Stimulated activated CD4-positive, alpha-beta T cell treated with anti-CD3 and anti-CD28 coated beads, TNF-alpha, amount 100 ng/mL, for 1 hour (primary cell): ENCODE measurements at places on chromosomes 4 and X.

DNA sequence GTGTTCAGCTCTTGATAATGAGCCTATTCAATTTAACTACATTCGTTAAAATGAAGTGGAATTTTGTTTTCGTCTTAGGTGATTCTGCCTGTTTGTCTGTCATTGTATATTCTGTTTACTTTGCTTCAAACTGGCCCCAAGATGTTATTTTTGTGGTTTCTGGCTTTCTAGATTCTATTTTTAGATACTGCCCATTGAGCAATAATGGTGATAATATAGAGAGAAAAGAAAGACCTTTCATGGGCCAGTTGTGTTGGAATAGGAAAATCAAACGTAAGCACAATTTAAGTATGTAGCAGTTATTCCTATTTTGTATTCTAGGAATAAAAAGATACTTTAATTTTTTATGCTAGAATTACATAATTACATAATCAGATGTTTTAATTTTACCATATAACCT, 4.0 kb downstream of the CDKN2AIP start:
- no peak for DNase-seq

DNA sequence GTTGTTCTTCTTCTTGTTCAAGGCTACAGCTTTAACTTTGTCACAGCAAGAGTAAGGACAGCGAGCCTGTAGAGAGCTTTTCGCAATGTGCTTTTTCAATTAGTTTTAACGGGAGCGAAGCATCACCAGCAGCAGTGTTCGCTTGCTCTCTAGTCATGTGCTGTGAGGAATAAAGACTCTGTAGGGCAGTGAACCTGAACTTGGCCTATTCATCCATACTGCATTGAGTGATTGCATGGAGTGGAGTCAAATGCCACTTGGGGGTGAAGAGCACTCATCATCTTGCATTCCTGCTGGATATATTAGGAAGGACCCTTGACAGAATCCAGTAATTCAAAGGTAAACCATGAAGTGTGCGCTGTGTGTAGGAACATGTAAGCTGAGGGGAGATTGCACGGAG, 240.0 kb downstream of the FRMPD4 start:
- no peak for DNase-seq

GRCh38 chr4:52704133-52704532, 45.0 kb upstream of the USP46 start:
- DNase-seq, result no peak

DNA sequence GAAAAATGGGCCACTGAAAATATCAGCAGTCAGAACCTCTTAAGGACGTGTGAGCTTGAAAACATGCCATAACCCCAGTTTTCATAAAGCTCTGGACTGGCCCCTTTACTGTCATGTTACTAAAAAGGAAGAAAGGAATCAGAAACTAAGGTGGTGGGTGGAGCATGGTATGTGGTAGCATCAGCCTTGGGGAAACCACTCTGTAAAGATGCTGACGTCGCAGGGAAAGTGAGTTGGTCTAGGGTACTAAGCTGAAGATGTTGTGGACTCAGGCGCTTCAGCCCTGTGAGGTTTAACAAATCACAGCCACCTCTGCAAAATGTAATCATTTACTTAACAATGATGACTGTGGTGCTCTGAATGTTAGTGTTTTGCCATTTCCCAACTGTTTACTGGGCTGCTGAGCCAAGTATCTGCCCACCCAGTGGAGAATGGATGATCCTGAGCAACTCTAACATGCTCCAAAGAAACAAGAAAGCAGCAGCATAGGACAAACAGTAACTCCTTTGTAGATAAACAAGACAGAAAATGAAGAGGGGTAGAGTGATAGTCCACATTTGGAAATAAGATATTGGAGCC, 33.4 kb downstream of the C4orf54 start:
- no peak for DNase-seq

DNA sequence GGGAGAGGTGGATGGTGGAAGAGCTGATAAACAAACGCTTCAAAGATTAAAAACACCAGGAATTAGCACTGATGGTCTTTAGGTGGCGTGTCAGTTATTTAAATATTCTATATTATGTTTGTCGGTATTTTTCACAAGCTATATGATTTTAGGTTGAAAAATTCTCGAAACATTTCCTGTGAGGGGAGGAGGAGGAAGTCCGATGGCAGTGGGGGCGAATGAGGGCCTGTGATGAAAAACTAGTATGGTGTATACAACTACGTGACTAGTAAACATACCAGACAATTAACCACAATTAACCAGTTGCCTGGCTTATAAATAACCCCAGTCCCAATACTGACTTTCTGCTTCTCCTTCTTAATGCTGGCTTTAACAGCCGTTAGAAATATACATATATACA, 595 bp upstream of the NAP1L2 start:
- no peak for DNase-seq

GRCh38 chr4:42152507-42153504, at the start of gene BEND4:
BEND4 (minus strand) TSS chr4:42152655; CDS start chr4:42152143, 512 bp downstream.
- no peak for DNase-seq

DNA sequence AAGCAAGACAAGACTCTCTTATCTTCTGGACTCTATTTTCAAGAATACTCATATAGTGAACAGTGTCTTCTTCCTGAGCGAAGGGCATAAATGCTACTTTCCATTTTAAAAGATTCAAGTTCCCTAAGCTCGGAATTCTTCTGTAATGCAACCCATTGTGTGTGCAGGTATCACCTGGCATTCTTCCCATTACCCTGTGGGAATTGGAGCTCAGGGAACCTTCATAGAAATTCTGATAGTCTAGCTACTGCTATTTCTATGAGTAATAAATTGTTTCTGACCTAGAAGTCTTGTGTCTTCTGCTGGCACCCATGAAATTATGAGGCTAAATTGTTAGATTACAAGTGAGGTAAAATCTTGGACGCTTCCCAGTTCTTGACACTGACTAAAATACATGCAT, 324.1 kb upstream of the DIPK2B start:
- no peak for DNase-seq

- DNase-seq, result no peak
Observed at GRCh38 chr4:108700081-108700757, 49.8 kb downstream of the OSTC start.

DNA sequence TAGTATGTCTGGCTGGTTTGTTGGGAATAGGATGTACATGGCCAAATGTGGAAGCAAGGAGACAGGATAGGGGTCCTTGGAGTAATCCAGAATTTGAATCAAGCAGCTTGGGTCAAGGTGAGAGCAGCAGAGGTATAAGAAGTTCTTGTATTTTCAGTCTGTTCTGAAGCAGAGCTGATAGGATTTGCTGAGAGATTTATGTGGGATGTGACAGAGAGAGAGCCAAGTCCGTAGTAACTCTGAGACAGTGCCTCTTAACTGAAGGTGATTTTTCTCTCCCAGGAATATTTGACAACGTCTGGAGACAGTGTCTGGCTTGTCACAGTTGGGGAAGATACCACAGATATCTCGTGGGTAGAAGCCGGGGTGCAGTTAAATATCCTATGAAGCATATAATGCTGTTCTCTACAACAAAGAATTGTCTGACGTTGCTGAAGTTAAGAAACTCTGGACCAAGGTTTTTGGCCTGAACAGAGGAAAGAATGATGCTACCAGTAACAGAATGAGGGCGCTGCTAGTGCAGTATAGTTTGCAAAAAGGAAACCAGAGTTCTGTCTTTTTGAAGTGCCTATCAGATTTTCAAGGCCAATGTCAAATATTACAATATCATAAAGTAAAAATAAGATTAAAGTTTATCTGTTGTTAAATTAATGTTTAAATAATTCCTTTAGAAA, 184.0 kb downstream of the ARHGAP24 start:
- no peak for DNase-seq

DNA sequence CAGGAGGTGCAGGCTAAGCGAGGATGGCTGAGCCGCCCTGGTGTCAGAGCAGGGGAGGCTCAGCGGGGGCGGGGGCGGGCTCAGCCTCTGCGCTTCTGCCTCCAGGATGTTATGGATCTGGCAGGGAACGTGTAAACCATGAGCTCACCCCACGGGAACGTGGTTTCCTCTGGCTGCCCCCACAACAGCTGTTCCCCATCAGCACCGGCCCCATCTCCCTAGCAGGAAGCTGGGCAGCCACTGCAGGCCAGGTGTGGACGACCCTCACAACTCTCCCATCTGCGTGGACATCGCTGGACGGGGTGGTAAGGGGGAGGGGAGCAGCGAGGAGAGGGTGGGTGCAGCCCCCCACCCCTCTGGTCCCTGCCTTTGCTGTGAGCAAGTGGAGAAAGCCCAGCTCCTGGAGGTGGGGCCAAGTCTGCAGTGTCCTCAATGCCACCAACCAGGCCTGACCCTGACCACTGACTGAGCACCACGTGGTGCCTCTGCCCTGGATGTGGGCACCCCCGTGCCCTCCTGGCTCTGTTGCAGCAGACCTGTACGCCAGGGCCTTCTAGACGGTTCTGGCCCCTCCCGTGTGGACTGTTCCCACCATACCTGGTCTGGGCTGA, 28.1 kb upstream of the SPON2 start:
- DNase-seq, result no peak

DNA sequence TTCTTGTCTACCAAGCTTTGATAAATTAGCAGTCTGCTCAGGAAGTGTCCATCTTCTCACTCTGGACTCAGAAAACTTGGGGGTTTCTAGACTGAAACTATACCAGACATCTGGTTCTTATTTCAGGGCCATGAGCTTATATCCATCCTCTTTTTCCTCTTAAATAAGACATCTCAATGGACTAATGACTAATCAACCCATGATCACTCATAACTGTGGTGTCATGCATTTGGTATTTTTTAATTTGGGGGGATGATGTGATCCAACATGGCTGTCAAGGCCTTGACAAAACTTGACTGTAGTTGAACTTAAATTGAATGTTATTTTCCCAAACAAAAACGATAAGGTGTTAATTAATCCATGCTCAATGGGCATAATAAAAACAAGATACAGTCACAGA, 87.8 kb downstream of the GPRASP3 start:
- no peak for DNase-seq

DNA sequence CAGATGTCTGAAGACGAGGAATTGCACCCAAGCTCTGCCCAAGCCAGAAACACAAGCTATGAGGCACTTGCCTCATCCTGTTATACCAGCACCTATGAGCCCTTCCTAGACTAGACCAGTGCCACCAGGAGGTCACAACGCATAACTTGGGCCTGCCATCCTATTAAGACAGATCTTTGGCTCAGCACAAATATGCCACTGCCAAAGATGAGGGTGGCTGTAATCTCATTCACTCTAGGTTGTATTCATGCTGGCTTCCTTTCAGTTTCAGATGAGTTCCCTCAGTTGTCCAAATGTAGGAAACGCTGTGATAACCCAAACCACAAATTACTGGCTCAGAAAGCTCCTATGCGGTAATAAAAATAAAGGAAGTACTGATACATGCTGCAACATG, 76.5 kb upstream of the CITED1 start:
- DNase-seq, result no peak

GRCh38 chr4:5750052-5750945, 39.3 kb downstream of the EVC start:
- DNase-seq, result no peak

- no peak for DNase-seq
Observed at GRCh38 chr4:118821590-118822293, 14.2 kb downstream of the SEC24D start.

GRCh38 chr4:53967986-53968385, 96.4 kb downstream of the CHIC2 start:
- DNase-seq, result no peak

DNA sequence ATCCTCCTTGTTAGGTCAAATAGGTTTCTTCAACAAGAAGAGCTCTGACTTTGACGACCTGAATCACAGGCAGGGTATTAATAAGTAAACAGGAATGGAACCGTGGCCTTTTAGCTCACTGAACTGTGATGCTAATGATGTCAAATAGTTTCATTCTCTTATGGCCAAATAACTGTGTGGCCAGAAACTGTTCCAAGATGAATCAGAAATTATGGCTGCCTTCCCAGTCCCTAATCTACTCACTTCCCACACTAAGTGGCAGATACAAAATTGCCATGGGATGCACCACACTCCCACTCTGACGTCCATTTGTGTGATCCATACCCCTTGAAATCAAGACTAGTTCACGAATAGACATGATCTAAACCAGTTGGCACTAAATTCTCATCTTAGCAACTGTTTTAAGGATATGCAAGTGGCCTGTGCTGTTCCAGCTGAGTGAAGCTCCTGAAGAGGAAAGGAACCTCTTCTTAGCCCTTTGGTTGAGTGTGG, 455.4 kb downstream of the IL15 start:
- DNase-seq, result no peak

GRCh38 chr4:143700046-143700415, 444 bp downstream of the FREM3 start:
- DNase-seq, result no peak

- no peak for DNase-seq
Observed at GRCh38 chr4:288891-289290, 16.4 kb downstream of the ZNF732 start.

DNA sequence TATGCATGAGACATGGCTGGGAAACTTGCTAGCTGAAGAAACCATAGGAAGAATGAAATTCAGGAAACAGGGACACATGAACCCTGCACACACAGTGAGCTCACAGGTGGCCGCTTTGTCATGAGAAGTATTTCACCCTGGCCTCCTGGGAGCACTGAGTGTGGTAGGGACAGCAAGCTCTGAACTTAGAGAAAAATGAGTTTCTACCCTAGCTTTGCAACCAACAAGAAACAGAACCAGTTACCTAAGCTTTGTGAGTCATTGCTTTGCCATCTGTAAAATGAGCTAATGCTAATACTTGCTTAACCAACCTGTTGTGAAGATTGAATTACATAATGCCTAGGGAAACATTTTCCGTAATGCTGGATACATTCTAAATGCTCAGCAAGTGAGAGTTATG, 206.6 kb upstream of the HS3ST1 start:
- no peak for DNase-seq

DNA sequence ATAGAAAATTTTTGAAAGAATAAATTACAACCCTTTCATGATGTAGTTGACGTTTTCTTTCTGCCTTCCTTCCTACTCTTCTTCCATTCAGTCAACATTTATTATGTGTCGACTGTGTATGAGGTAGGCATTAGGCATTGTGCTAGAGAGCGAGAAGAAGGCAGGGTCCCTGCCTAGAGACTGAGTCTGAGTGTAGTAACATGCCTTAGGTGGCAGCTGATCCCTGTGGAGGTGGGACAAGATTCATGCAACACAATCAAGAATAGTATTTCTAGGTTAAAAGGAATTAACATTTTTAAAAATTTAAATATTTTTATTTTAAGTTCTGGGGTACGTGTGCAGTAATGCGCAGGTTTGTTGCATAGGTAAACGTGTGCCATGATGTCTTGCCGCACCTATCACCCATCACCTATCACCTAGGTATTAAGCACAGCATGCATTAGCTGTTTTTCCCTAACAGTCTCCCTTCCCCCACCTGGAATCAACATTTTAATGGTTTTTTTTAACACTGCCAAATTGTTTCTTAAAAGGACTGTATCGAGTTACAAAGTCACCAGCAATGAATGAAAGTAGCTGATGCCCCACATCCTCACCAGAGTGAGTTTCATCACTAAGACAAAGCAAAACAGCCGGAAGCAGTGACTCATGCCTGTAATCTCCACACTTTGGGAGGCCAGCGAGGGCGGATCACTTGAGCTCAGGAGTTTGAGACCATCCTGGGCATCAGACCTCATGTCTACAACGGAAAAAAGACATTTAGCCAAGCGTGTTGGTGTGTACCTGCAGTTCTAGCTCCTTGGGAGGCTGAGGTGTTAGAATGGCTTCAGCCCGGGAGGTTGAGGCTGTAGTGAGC, 84.0 kb downstream of the WWC2 start:
- DNase-seq, result no peak

- DNase-seq, result no peak
Observed at GRCh38 chr4:150964754-150965153, 50.3 kb downstream of the LRBA start.
